Uterus (tissue), 4 donors: ENCODE measurements at places on chromosomes 2 and 18.

GRCh38 chr2:195124391-195125079 is 532.5 kb upstream of the SLC39A10 start:
- H3K27ac ChIP-seq = no peak overlapping the region
- H3K27me3 ChIP-seq = no peaks in the 10 kb centered on the region
- no peaks in the 10 kb centered on the region for H3K4me1 ChIP-seq
- H3K4me3 ChIP-seq = no peak overlapping the region
- no peak for DNase-seq

GRCh38 chr18:45569566-45570275 is 45.6 kb upstream of the SLC14A2 start:
- peaks cover 13% of the 10 kb centered on the region for H3K4me1 ChIP-seq
- H3K4me3 ChIP-seq = no peak overlapping the region
- no peak overlapping the region for H3K27ac ChIP-seq

DNA sequence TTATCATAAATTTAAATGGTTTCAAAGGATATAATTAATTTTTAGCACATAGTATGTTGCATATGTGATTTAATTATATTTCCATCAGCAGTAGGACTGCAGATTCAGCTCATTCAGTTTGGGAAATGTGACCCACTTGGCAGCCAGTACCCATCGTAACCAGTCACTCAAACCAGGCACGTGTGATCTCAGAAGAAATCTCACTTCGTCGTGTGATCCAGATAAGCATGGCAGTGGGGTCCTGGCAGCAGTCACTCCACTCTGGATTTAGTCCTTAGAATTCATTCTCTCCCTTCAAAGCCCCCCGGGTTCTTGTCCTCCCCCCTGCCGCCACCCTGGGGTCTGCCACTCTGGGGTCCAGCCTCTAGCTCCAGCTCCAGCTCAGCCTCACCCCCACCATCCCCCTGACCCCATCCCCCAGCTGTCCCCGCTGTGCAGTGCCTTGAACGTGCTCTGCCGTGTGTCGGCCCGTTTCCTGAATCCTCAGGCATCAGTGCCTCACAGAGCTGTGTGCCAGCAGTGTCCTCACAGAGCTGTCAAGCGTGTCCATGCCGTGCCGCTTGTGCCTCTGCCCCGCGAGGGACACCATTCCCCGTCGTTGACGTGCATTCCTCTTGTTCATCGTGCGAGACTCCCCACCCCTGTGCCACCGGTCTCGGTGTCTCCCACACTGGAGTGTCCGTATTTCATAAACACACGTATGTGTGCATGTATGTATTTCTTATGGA is 34.8 kb downstream of the TRAPPC12 start:
- no peaks in the 10 kb centered on the region for H3K27me3 ChIP-seq
- H3K36me3 ChIP-seq = no peaks in the 10 kb centered on the region
- H3K4me1 ChIP-seq = no peaks in the 10 kb centered on the region
- no peak overlapping the region for H3K4me3 ChIP-seq

- no peaks in the 10 kb centered on the region for H3K4me1 ChIP-seq
- H3K4me3 ChIP-seq = no peak overlapping the region
- H3K27ac ChIP-seq = no peak overlapping the region
- H3K36me3 ChIP-seq = no peaks in the 10 kb centered on the region
- DNase-seq = no peak
These were observed 304.4 kb downstream of the GALR1 start for GRCh38 chr18:77554061-77554460.

GRCh38 chr2:219486380-219486959 is 12.2 kb upstream of the GMPPA start:
- H3K4me3 ChIP-seq = no peak overlapping the region
- DNase-seq = no peak
- no peaks in the 10 kb centered on the region for H3K27me3 ChIP-seq
- no peaks in the 10 kb centered on the region for H3K36me3 ChIP-seq
- H3K4me1 ChIP-seq = no peaks in the 10 kb centered on the region
